Suppressor macrophage treated with lipopolysaccharide for 1 hour (primary cell): ENCODE measurements at places on chromosomes 5 and 9.

GRCh38 chr5:160439205-160439600 is 17.5 kb downstream of the PTTG1 start:
- DNase-seq: peak; percentile 90

GRCh38 chr5:78718824-78719223 is 70.3 kb upstream of the LHFPL2 start:
- DNase-seq: no peak

GRCh38 chr5:137218471-137218870 is 280.7 kb downstream of the SPOCK1 start:
- no peak for DNase-seq

DNA sequence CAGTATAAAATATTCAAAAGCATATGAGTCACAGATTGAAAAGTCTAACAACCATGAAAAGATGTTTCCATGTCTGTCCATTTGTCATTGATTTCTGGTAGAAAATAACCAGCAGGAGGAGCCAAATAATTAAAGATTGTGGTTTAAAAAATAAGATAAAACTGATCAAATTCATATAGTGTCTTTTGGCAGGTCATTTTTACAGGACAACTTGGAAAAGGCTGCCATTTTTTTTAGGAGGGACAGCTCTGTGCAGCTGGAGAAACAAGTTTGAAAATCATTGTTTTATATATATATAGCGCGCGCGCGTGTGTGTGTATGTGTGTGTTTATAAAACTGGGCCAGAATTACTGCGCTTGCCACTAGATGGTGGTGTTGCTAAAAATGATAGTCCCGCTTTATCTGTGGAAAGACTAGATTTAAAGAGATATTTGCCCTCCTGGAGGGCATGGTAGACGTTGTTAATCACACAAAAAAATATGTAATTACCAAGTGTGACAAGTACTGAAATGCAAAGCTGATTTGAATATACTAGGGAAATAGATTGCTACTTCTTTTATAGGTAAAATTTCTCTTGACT is 1.3 kb upstream of the TRMO start:
- DNase-seq: peak; percentile 89

DNA sequence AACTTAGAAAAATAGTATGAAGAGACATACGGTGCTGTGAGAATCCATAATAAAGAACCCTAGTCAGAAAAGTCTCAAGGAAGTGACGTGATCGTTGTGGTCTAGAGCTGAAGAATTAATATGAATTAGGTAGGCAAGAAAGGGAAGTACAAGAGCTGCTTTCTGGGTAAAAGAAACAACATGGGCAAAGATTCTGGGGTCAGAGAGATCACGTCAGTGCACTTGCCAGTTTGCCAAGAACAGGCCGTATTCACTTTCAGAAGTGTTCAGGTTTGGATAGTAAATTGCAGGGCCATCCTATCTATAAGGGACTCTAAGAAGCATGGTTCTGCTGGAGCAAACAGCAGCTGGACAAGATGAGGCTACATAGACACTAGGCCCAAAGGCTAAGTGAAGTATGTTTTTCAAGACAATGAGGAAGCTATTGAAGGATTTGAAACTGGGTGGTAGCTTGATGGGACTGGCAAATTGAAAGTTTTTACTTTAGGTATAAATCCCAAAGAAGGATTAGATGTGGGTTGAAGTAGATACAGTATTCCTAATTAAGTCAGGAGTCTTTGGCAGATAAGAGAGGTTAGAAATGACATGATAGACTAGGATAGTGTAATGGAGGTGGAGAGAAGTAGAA is 4.8 kb upstream of the CHD1 start:
- DNase-seq: peak; percentile 72

GRCh38 chr5:4905674-4906520 is 234.2 kb upstream of the ADAMTS16 start:
- no peak for DNase-seq

- peak; percentile 4 for DNase-seq
These were observed 2.2 kb upstream of the NPR3 start for GRCh38 chr5:32708949-32709348.

- DNase-seq: no peak
These were observed 166.5 kb upstream of the RORB start for GRCh38 chr9:74330487-74331214.

DNA sequence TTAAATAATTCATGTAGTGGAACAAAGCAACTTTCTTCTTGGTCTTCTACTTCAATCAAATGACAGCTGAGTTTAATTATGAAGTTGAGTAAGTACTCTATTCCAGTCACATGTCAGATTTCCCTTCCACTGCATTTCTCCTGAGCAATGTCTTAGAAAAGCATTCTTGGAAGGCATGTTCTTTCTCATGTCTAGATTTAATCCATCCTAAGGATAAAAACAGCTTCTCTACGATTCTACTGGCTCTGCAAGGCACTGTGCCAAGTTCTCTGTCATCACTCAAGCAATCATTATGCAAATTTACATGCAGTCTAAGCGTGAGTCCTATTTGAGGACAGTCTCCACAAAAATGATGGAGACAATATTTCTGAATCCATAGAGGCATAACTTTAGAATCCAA is 142.4 kb downstream of the YIPF5 start:
- DNase-seq: no peak

GRCh38 chr9:77498891-77499290 is 149.2 kb downstream of the GNA14 start:
- no peak for DNase-seq

GRCh38 chr5:171168171-171168570 is 140.9 kb upstream of the TLX3 start:
- peak; percentile 65 for DNase-seq

GRCh38 chr5:89297066-89297465 is 414.1 kb upstream of the MEF2C start:
- no peak for DNase-seq

DNA sequence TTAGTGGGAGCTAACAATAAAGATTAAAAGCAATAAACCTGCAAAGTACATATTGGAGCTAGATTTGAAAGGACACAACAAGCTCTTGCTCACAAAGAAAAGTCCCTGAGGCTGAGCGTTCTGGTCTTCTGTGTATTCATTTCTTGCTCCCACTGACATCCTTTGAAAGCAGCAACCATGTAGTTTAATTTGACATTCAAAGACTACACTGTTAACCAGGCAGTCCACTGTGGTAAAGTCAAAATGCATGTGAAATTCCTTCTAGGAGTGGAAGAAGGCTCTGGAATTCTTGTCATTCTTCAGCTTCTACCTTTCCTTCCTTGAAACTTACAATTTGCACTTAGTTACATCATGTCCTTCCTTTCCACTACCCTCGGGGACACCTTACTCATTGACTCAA is 480.7 kb downstream of the CSNK1G3 start:
- no peak for DNase-seq

DNA sequence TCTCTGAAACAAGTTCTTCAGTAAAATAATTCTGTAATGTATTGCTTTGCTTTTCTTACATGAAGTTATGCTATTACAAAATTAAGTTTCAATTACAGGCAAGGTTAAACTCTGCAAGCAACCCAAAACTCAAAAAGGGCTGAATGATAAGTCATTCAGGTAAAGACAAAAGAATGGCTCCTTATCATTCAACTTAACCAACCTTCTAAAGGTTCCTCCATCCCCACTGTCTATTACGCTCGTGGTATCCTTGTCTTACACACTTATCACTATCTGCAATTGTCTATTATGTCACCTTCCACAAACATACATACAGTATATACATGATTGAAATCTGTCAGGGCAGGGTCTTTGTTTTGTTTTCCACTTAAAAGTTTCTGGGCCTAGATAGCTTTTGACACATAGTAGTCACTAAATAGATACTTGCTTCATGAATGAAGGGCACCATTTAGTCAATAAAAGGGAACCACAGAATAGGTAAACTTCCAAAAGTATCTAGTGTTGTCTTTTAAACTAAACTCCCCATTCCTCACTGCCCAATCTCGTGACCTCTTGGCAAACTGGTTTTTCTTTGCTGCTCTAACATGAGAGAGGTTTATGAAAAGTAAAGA is 6.9 kb downstream of the RPL37 start:
- DNase-seq: no peak

- DNase-seq: no peak
These were observed 45.4 kb upstream of the CAST start for GRCh38 chr5:96616801-96617200.

GRCh38 chr5:5755888-5756287 is 333.4 kb downstream of the ICE1 start:
- DNase-seq: no peak

DNA sequence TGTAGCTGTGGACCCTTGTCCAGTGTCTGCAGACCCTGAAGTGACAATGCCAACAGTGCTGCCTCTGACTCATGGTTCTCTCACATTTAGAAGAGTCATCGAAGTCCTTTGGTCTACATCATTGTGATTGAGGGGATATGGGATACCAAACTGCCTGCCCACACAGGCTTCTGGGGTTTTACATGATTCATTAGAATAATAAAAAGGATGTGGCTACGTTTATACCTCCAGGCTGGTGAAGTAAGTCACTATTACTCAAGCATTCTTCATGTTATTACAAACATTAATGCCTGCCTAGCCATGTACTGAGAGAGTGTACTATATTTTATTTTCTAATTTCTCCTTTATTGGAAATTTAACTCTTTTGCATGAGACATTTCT is 365.7 kb downstream of the SPATA31D1 start:
- DNase-seq: peak; percentile 27

DNA sequence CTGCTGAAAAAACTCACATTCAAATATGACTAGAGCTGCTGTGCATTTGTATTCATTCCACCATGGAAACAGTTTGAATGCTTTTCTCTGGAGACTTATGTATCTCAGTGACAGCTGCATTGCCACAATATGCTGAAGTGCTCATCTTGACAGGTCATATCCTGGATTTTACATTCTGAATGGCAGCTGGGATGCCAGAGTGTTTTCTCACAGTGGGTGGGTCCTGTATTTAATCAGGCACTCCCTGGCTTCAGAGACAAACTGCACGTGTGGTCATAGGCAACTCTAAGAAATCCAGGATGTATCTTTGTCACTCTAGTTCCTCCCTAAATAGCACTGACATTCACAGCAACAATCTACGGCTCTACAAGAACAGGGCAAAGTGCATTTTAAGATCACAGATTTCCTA is 75.6 kb downstream of the ST8SIA4 start:
- peak; percentile 70 for DNase-seq
